ENCODE measurements at places on chromosomes 5 and 9.

GRCh38 chr9:100099722-100100042 lies 639 bp downstream of the INVS start:
- no peak for DNase-seq

GRCh38 chr5:140101179-140101578 lies 12.7 kb upstream of the PURA start:
- DNase-seq: no peak

- DNase-seq: no peak
These were observed at the start of gene UGT3A1 for GRCh38 chr5:35990941-35991611. Gene UGT3A1 (minus strand): TSS chr5:35991390. CDS start chr5:35991240, 150 bp downstream.

- no peak for DNase-seq
These were observed 244.7 kb upstream of the GRAMD2B start for GRCh38 chr5:126178521-126178920.

- no peak for DNase-seq
These were observed 105.2 kb upstream of the DHFR start for GRCh38 chr5:80759866-80760577.

- no peak for DNase-seq
These were observed 35.1 kb downstream of the B4GALT1 start for GRCh38 chr9:33131790-33132772.

DNA sequence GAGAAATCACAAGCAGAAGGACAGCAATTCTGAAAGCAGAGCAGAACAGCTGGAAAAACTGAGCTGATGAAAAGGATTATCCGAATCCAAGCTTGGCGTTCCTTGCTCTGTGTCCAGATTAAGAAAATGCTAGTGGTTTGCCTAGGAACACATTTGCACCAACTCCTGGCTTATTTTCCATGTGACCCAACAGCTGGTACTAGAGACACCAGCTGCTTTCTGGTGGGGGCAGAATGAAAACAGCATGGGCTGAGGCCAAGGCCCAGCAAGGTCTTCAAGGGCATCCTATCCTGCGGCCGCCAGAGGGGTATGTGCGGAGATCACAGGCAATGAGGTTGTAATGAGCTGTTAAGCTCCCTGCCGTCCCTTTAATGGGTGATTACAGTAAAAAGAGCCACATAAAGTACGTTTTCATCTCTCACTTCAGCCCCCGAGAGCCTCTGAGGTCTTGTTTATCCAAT lies 131.5 kb downstream of the DOCK8 start:
- no peak for DNase-seq

GRCh38 chr5:153883854-153884611 lies 154.7 kb downstream of the FAM114A2 start:
- DNase-seq: no peak

DNA sequence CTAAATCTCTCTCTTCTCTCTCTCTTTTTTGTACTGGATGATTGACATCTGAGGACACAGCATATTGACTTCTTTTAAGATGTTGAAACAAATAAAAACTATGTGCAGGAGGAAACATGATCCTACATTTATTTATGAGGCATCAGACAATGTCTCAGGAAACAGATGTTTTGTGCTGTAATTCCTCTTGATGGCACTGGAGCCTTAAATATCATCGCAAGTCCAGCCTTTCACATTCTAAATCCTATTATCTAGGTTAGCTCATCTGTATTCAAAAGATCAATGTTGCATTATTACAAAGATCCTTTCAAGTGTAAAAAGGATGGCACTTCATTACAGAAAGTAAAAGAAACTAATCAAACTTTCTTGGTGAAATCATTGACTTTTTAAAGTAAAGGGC lies 63.9 kb downstream of the MAT2B start:
- no peak for DNase-seq

GRCh38 chr9:17807613-17808282 lies 228.9 kb downstream of the SH3GL2 start:
- no peak for DNase-seq

- DNase-seq: no peak
These were observed 26.4 kb downstream of the TRIM14 start for GRCh38 chr9:98092613-98092931.

- no peak for DNase-seq
These were observed 2.1 kb upstream of the ANXA2R start for GRCh38 chr5:43042176-43042625.

GRCh38 chr5:154460172-154460571 lies 14.4 kb downstream of the SAP30L start:
- DNase-seq: no peak

- DNase-seq: no peak
These were observed 219.2 kb upstream of the PANK3 start for GRCh38 chr5:168798065-168799023.

GRCh38 chr5:169494383-169494935 lies 89.1 kb upstream of the SPDL1 start:
- DNase-seq: no peak

- no peak for DNase-seq
These were observed 81.9 kb downstream of the MED27 start for GRCh38 chr9:131997779-131998178.

DNA sequence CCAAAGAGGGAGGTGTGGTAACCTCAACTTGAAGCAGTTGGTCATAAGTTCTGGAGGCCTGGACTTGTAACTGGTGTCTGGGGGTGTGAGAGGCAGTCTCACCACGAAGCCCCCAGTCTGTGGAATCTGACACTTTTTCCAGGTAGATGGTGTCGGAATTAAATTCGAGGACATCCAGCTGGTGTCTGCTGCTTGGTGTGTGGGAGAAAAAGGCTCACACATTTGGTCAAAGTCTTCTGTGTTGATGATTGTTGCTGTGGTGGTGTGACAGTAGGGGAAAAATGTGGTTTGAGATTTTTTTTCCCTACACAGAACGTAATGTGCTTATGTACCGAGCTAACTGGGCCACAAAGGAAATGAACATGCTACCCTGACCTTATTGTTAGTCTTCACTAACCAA lies 251.9 kb downstream of the MAT2B start:
- no peak for DNase-seq

DNA sequence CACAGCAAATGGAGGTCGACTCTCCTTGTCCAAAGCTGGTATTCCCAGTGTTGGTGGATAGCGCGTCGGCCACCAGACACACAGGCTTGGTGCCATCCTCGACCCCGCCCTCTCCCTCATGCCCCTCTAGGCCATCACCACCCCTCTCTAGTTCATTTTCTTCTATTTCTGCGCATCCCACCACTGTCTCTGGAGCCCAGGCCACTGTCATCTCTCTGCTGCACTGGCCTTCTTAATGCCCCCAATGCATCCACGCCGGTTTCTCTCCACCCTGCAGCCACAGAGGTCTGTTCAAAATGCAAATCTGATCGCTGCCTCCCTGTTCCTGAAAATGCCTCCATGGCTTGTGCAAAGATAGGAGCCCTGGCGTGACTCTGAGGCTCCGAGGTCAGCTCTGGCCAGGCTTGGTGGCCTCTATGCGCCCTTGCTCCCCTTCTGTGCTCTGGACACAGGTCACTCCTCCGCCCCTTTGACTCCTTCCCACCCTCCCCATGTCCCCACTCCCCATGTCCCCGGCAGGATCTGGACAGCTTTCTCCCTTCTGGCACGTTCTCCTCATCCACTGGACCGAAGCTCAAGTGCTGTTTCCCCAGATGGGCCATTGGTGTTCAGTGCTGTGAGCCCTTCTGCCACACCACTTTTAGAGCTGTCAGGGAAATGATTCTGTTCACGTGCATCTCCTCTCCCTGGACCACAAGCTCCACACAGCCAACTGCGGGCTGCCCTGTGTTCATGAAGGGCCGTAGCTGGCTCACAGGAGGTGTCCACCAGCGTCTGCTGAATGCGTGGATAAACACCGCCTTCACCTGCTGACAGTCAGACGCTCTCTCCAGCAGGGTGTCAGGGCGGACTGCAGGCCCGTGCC lies 59.5 kb upstream of the RNF130 start:
- DNase-seq: no peak

GRCh38 chr9:111179577-111179976 lies 141.3 kb upstream of the LPAR1 start:
- no peak for DNase-seq
